ENCODE measurements at places on chromosomes 6 and 20.

GRCh38 chr6:22254886-22255285, 42.0 kb downstream of the PRL start:
- no peak for DNase-seq

DNA sequence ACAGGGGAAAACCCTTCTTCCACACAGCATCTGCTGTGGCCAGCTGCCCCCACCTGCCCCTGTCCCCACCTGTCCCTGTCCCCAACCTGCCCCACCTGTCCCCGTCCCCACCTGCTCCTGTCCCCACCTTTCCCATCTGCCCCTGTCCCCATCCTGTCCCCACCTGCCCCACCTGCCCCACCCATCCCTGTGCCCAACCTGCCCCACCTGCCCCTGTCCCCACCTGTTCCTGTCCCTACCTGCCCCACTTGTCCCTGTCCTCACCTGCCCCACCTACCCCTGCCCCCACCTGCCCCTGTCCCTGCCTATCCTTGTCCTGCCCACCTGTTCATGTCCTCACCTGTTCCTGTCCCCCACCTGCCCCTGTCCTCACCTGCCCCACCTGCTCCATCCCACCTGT, 6.4 kb upstream of the MYT1 start:
- no peak for DNase-seq

DNA sequence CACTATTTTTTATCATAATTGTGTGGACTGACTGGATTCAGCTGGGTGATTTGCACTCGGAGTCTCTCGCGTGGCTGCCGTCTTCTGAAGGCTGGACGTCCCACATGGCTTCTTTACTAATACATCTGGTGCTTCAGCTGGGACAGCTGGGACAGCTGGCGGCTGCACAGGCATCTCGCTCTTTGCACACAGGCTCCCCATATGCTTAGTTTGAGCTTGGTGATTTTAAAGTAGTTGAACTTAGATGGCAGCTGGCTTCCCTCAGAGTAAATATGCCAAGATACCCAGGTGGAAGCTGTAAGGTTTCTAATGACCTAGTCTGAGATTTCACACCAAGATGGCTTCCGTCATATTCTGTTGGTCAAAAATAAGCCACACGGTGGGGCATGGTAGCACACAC, 38.7 kb upstream of the PPP1R3G start:
- DNase-seq: no peak

GRCh38 chr6:167652701-167653095, 174.0 kb upstream of the AFDN start:
- no peak for DNase-seq

DNA sequence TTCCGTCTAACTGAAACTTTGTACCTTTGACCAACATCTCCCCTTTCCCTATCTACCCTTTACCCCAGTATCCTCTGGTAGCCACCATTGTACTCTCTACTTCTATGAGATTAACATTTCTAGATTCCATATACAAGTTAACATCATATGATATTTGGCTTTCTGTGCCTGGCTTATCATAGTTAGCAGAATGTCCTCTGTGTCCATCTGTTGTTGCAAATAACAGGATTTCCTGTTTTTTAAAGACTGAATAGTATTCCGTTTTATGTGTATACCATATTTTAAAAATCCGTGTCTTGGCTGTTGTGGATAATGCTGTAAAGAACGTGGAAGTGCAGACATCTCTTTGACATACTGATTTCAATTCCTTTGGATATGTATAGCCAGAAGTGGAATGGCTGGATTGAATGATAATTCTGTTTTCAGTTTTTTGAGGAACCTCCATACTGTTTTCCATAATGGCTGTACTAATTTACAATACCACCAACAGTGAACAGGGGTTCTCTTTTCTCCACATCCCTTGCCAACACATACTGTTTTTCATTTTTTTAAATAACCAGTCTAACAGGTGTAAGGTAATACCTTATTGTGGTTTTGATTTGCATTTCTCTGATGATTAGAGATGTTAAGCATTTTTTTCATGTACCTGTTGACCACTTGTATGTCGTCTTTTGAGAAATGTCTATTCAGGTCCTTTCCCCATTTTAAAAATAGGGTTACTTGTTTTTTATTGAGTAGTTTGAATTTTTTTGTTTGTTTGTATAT, 53.8 kb downstream of the CDC5L start:
- no peak for DNase-seq

DNA sequence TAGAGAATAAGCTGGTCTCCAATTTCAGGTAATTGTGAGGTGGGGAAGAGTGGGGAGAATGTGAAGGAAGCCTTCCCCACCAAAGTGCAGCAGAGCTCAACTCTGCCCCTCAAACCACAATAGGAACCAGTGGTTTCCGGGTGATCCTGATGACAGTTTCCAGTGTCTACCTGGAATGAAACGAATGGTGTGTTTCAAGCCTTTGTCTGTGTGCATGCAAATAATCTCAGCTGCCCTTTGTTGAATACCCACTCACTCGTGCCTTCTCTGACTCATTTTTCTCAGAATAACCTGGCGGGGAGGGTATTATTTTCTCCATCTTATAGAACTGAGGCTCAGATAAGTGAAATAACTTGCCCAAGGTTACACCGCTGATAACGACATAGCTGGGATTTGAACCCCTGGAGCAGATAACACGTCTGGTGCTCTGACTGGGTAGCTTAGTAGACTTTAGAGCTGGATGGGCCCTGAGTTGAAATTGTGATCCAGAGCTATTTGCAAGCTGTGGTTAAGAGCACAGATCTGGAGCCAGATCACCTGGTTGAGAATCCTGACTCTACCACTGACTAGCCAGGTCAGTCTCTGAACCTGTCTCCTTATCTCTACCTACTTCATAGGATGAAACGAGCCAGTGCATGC, 85.1 kb downstream of the EYA2 start:
- DNase-seq: no peak
